ENCODE measurements at places on chromosomes 4 and X.

- DNase-seq, result no peak
These were observed 66.3 kb upstream of the FAM9C start for GRCh38 chrX:13110433-13111324.

- DNase-seq, result no peak
These were observed 116.1 kb downstream of the GASK1B start for GRCh38 chr4:158056689-158057245.

DNA sequence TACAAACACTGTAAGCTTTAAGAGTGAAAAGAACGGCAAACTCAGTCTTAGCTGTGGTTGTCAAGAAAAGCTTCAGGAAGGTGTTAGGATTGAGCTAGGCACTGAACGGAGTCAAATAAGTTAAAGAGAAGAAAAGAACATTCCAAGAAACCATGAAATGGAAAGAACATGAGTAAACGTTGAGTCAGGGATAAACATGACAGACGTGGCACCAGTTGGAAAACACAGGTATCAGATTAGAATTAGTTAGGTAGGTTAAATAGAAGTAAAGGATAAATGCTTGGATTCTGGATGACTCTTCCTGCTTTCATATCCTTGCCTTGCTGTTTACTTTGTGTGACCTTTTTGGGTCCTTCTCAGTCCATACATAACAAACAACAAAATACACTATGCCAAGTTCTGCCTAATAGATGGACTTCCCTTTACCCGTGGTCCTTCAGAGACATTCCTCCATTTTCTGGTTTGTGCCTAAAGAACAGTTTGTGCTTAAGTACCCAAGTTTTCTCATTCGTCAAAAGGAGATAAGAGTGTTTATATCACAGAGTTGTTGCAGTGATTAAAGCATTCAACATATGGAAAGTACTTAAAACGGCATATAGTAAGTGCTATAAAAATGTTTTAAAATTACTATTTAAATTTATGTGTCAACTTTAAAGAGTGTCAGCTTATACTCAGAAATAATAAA is 446.9 kb downstream of the TMA16 start:
- no peak for DNase-seq

- no peak for DNase-seq
These were observed 107.8 kb upstream of the GPC4 start for GRCh38 chrX:133523081-133523487.

GRCh38 chr4:123661080-123661737 is 264.6 kb downstream of the SPRY1 start:
- DNase-seq, result no peak

- no peak for DNase-seq
These were observed 516.6 kb downstream of the PPARGC1A start for GRCh38 chr4:23373261-23373660.

- no peak for DNase-seq
These were observed 20.5 kb downstream of the RELL1 start for GRCh38 chr4:37665333-37666320.

- no peak for DNase-seq
These were observed 245.1 kb downstream of the SCFD2 start for GRCh38 chr4:53120778-53121177.

GRCh38 chr4:171553961-171554360 is 259.2 kb upstream of the GALNTL6 start:
- DNase-seq, result no peak

DNA sequence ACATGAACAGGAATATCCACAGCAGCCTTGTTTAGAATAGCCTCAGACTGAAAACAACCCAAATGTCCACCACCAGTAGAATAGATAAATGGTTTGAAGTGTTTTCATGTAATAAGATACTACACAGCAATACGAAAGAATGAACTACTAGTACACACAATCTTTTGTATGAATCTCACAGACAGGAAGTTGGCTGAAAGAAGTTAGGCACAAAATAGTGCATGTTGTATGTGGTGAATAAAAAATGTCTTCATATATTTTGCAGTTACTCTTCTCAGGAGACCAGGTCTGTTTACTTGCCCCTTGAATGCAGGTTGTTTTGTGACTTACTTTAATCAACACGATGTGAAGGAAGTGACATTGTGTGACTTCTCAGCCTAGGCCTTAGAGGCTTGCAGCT is 75.9 kb upstream of the LEF1 start:
- DNase-seq, result no peak

DNA sequence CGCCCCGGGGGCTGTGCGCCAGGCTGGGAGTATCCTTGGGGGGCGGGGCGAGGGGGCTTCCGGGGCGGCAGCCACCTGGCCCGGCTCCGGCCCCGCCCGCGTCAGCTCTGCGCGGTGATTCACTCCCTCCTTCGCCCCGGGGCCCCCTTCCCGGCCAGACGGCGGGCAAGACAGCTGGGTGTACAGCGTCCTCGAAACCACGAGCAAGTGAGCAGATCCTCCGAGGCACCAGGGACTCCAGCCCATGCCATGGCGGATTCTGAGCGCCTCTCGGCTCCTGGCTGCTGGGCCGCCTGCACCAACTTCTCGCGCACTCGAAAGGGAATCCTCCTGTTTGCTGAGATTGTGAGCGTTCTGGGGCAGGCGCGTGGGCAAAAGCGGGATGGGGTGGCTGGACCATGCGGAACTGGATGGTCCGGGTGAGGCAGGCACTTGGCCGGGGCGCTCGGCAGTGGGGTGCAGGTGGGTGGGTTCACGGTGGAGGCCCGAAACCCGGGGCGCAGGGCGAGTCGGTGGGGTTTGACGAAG is at the start of gene PLP2:
TSS of gene PLP2 (plus strand) at position 147 of the 528 bp plus-strand sequence. CDS start at position 250, 103 bp downstream.
- peak; percentile 50 for DNase-seq

DNA sequence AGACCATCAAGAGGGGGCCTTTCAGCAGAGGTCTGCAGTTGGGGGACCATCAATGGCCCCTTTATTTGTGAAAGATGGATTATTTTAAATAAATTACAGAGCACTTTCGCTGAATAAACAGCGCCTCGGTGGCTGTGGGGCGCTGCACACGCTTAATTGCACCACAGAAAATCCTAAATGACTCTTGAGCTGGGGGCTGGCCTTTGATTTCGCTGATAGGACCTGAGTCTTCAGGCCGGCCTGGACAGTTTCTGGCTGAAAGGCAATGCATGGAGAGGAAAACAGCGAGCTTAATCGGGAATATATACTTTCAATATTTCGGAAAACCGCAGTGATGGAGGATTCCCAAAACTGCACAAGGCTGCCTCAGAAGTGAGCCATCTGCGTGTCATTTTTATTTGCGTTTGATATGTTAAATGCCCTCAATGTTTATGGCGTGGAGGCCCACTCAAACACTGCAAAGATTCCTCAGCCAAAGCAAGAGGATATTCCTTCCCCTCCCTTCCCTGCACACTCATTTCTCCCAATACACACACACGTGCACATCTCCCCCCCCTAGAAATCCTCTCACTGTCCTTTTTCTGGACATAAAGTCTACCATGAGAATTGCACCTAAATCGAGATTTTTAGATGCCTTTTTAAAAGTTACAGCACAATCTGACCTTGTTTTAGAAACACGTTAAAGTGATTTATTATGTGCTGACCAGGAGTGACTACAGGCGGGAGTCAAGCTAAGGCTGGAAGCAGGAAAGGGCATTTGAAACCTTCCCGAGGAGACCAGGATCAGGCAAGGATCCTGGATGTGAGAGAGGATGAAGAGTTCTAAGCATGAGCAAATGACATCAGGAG is 340.7 kb downstream of the RAB28 start:
- no peak for DNase-seq

GRCh38 chr4:113232194-113232593 is 182.7 kb downstream of the ANK2 start:
- DNase-seq, result no peak

- DNase-seq, result no peak
These were observed 39.4 kb downstream of the PPM1K start for GRCh38 chr4:88244816-88245579.

GRCh38 chr4:7359400-7360062 is 75.2 kb downstream of the PSAPL1 start:
- DNase-seq, result no peak

DNA sequence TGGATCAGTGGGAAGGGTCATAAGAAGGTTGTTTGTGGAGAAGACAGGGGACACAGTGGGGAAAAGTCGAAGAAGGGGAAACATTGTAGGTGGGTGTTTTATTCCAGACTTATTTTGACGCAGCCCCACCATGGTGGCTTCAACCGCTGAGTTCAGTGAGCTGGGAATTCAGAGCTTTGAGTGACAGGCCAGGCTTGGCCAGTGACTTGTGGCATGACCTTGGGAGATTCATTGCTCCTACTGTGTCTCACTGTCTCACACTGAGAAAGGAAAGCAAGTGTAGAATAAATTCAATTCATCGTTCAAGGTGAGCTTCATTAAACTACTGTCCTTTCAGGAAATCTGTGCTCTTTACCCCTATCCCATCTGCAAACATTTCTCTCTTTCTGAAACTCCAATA is 47.4 kb upstream of the SOD3 start:
- no peak for DNase-seq

- no peak for DNase-seq
These were observed 641.4 kb downstream of the ZNF674 start for GRCh38 chrX:45903781-45904201.

GRCh38 chr4:21447301-21448054 is 501.1 kb downstream of the KCNIP4 start:
- DNase-seq, result no peak

GRCh38 chr4:7351014-7351413 is 83.7 kb downstream of the PSAPL1 start:
- DNase-seq, result no peak

- no peak for DNase-seq
These were observed 28.7 kb upstream of the FAT1 start for GRCh38 chr4:186752325-186752724.

DNA sequence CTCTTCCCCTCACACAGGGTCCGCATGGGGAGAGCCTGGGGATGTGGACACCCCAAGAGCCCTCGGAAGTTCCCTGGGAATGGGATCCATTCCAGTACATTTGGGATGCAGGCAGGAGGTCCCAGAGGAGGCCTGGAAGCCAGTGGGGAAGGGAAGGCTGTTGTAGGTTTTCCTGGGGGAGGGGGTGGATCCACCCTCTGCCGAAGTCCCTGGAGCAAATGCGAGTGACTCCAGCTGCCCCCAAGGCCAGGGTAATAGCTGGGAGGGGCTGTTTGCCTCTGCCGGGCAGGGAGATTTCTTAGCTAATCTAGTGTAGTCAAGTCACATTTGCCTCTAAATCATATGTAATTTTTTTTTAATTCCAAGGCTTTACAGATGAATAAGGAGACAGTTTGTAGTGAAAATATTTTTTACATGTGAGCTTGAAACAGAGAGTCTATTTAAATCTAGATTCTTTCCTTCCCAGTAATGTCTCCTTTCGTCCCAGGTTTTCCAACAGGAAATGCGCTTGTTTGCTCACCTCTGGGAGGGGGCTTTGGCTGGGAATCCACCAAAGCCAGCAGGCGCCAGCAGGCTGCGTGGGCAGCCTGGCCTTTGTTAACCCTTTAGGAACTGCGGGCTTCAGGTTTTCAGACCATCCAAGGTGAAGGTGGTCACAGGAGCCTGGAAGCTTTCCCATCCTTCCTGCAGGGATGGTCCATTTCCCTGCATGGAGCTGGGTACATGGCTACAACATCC is 26.8 kb downstream of the SH3TC1 start:
- DNase-seq, result no peak

DNA sequence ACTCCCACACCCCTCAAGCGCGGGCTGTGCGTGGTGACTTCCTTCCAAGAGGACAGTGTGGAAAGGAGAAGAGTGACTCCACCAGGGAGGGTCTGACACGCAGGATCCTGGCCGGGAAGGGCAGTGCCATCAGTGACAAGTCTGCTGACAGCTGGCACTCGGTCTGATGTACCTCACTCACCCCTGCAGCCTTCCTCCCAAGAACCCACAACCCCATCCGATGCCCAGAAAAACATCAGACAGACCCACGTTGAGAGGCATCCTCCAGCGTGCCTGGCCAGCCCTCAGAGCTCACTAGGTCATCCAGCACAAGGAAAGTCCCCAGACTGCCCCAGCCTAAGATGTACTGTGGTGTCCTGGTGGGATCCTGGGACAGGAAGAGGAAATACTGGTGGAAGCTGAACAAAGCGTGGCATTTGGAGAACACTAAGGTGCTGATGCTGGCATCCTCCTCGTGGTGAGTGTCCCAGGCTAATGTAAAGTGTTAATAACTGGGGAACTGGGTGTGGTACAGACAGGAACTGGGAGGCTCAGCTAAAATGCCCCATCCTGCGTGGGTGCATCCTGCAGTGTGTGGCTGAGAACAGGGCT is 200.0 kb upstream of the PSAPL1 start:
- DNase-seq, result no peak

DNA sequence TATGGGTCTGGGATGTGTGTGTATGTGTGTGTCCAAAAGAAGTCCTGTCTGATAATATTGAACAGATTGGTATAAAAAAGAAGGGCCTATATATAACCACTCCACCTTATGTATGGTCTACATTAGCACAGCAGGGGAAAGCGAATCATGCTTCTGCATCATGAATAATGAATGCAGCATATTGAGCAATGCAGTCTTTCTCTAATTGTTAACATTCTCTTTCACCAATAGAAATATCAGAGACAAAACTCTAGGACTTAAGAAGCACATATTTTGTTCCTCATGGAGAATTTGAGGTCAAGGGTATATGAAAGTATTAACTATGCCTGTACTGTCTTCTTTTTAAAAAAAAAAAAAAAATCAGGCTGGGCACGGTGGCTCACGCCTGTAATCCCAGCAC is 264.3 kb upstream of the NOCT start:
- DNase-seq, result no peak
